Ovary (tissue), 10 donors: ENCODE measurements at places on chromosomes 6 and 20. TPM values are rescaled to one million over a fixed set of nuclear protein-coding genes. Genes with fewer than 3 reads are reported as not detected.

GRCh38 chr6:64983089-64983488 is 723.9 kb downstream of the EYS start:
- H3K4me3 ChIP-seq, result no peak overlapping the region
- H3K36me3 ChIP-seq, result no peaks in the 10 kb centered on the region
- no peak for DNase-seq
- no peak overlapping the region for H3K27ac ChIP-seq
- no peaks in the 10 kb centered on the region for H3K4me1 ChIP-seq

GRCh38 chr6:161487694-161488093 is 213.8 kb upstream of the AGPAT4 start:
- DNase-seq, result no peak
- no peak overlapping the region for H3K4me3 ChIP-seq
- no peaks in the 10 kb centered on the region for H3K27me3 ChIP-seq
- H3K4me1 ChIP-seq, result no peaks in the 10 kb centered on the region
- no peaks in the 10 kb centered on the region for H3K36me3 ChIP-seq
- H3K27ac ChIP-seq, result no peak overlapping the region

GRCh38 chr6:71902261-71902660 is 15.9 kb downstream of the RIMS1 start:
- no peak for DNase-seq
- H3K27me3 ChIP-seq, result no peaks in the 10 kb centered on the region
- no peak overlapping the region for H3K27ac ChIP-seq
- no peak overlapping the region for H3K4me3 ChIP-seq

DNA sequence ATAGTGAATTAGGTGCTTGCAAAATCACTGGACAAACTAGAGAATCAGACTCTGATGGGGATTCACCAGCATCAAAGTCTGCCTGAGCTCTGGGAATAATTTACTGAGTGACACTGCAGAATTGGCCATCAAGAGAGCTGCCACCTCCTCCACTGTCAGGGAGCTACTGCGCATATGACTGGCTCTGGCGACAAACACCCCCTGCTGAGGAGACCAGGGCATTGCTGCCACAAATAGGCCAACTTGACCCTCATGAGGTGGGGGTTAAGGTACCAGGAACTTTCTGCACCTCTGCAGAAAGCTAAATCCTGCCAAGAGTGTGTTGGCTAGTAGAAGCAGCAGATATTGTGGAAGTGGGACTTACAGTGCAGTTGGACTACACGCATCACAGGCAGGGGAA is 88.0 kb downstream of the CDS2 start:
- no peaks in the 10 kb centered on the region for H3K27me3 ChIP-seq
- H3K4me3 ChIP-seq, result no peak overlapping the region
- no peaks in the 10 kb centered on the region for H3K36me3 ChIP-seq
- DNase-seq, result no peak
- no peak overlapping the region for H3K27ac ChIP-seq
- no peaks in the 10 kb centered on the region for H3K4me1 ChIP-seq

GRCh38 chr20:32777177-32777956 is 15.2 kb downstream of the DNMT3B start:
- H3K4me3 ChIP-seq, result no peak overlapping the region
- H3K4me1 ChIP-seq, result no peaks in the 10 kb centered on the region
- no peaks in the 10 kb centered on the region for H3K27me3 ChIP-seq
- no peak overlapping the region for H3K27ac ChIP-seq
- no peak for DNase-seq
- H3K36me3 ChIP-seq, result no peaks in the 10 kb centered on the region

- DNase-seq, result no peak
- H3K4me3 ChIP-seq, result no peak overlapping the region
- no peaks in the 10 kb centered on the region for H3K36me3 ChIP-seq
Measured at GRCh38 chr6:33950472-33950881, 146.7 kb upstream of the MLN start.

DNA sequence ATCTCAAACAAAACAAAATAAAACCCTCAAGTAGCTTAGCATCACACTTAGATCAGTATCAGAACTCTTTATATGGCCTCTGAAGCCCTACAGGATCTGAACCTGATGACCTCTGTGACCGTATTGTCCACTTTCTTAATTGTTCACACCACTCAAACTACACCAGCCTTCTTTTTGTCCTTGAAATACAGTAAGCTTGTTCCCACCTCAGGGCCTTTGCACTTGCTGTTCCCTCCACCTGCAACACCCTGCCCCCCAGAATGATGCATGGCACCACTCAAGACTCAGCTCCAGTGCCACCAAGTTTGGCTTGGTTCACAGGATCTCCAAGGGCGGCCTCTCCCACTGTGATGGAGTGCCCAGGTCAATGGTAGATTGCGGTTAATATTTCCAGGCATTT is 25.7 kb downstream of the CPNE5 start:
- H3K4me1 ChIP-seq, result no peaks in the 10 kb centered on the region
- no peaks in the 10 kb centered on the region for H3K36me3 ChIP-seq
- no peak overlapping the region for H3K27ac ChIP-seq
- no peak overlapping the region for H3K4me3 ChIP-seq
- no peak for DNase-seq
- no peaks in the 10 kb centered on the region for H3K27me3 ChIP-seq

GRCh38 chr6:21118216-21118780 is 475.3 kb upstream of the SOX4 start:
- no peaks in the 10 kb centered on the region for H3K36me3 ChIP-seq
- no peak overlapping the region for H3K4me3 ChIP-seq
- H3K4me1 ChIP-seq, result peaks cover 4% of the 10 kb centered on the region
- H3K27me3 ChIP-seq, result no peaks in the 10 kb centered on the region

GRCh38 chr6:96237638-96238347 is 222.0 kb downstream of the FUT9 start:
- DNase-seq, result no peak
- no peak overlapping the region for H3K4me3 ChIP-seq
- H3K36me3 ChIP-seq, result no peaks in the 10 kb centered on the region
- no peaks in the 10 kb centered on the region for H3K27me3 ChIP-seq
- no peaks in the 10 kb centered on the region for H3K4me1 ChIP-seq
- H3K27ac ChIP-seq, result no peak overlapping the region

TTBK1 gene
- 0.11 TPM for total RNA-seq

DNA sequence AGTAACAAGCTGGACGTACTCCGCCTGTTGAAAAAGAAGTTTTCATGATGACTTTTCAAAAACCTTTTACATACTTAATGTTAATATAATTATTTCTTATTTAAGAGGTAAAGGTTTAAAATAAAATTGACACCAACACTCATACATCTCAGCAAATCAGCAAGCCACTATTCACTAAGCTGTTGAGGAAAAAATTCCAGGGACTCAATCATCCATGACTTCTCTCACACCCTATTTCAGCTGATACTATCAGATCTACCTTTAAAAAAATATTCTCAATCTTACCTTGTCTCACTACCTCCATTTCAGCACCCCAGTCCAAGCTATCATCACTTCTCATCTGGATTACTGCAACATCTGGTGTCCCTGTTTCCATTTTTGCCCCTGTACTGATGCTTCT is 109.3 kb downstream of the HACE1 start:
- H3K27ac ChIP-seq, result no peak overlapping the region
- DNase-seq, result no peak
- H3K36me3 ChIP-seq, result no peaks in the 10 kb centered on the region

DNA sequence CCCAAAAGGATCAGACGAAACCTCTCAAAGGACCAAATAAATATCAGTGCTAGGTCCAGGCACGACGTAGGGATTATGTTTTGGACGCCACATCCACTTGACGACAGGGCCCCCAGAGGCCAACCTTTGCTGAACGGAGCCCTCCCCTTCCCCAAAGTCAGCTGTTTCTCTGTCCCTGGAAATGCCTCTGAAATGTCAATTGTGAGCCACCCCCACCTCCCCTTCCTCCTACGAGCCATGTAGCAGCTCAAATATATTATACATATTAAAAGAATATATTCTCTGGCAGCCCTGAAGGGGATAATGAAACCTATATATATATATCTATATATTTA is 39.6 kb upstream of the BLCAP start:
- H3K27me3 ChIP-seq, result no peaks in the 10 kb centered on the region
- no peaks in the 10 kb centered on the region for H3K36me3 ChIP-seq
- DNase-seq, result no peak
- no peak overlapping the region for H3K27ac ChIP-seq
- H3K4me1 ChIP-seq, result no peaks in the 10 kb centered on the region
- no peak overlapping the region for H3K4me3 ChIP-seq

GRCh38 chr6:16095180-16095579 is 33.7 kb upstream of the MYLIP start:
- H3K4me1 ChIP-seq, result no peaks in the 10 kb centered on the region
- no peak overlapping the region for H3K27ac ChIP-seq

DNA sequence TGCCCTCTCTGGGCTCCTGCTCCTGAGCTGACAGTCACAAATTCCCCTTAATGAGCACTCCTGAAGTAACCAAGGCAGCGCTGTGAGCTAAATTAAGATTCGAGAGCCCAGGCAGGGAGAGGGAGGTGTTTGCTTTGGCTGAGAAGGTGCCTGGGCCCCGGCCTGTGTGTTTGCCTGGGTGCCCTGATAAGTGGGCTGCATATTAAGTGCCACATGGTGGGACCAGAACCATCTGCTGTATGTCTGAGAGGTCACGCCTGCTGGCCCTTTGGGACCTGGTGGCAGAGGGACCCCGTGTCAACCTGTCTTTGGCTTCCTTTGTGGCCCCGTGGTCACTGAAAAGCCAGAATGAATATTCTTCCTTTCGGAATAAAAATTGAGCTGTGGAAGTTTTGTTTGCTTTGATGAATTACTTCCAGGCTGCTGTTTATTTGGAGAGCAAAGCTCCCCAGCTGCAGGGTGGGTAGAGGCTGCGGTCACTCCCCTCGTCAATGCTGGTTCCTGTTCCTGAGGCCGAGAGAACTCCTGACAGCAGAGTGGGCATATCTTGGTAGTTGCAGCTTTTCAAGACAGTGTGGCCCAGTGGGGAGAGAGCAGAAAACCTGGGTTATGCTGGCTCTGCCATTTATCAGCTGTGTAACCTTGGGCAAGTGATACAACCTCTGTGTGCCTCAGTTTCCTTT is 17.5 kb upstream of the KCNK16 start:
- H3K4me3 ChIP-seq, result no peak overlapping the region
- DNase-seq, result no peak
- H3K4me1 ChIP-seq, result peaks cover 19% of the 10 kb centered on the region
- no peaks in the 10 kb centered on the region for H3K27me3 ChIP-seq

DNA sequence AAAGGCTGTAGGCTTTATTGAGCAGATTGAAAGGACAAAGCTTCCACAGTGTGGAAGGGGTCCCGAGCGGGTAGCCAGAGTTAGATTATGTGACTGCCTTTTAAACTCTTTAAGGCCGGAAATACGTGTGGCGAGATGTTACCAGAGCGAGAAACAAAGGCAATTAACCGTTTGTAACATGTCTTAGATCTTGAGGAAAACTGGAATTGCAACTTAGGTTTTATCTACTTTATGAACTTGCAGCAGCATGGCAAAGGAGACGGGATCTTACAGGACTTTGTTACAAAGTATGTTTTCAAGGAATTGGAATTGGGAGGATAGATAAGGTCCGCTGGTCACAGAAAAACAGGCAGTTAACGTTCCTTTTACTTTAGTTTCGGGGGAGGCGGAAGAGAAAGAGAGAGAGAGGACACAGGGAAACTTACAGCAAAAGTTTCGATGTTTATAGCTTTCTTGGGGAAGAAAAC is 594.7 kb upstream of the ADGRB3 start:
- H3K27me3 ChIP-seq, result no peaks in the 10 kb centered on the region
- H3K27ac ChIP-seq, result no peak overlapping the region
- no peak for DNase-seq
